Smooth muscle cell of the brain vasculature (primary cell): ENCODE measurements at places on chromosomes 4 and X.

DNA sequence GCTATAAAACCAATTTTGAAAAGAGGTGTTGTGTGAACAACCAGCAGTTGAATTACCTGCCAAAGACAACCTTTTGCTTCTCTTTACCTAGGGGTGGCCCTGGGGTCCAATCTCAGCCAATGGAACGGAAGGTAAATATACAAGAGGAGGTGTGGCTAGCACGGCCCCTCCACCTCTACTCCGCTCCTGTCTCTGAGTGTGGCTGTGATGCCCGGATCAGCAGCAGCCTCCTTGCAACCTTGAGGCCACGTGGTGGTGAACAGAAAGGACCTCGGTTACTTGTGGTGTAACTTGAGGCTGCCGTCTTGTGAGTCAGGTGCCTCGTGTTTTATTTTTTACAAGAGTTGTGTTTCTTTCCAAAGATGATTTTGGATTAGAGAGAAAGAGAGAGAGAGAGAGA is 121.5 kb upstream of the PPP2R3B start:
- DNase-seq = no peak

GRCh38 chr4:140809676-140810075 is 53.5 kb upstream of the TBC1D9 start:
- no peak for DNase-seq

GRCh38 chrX:41353985-41354384 is 20.0 kb downstream of the DDX3X start:
- DNase-seq = no peak

DNA sequence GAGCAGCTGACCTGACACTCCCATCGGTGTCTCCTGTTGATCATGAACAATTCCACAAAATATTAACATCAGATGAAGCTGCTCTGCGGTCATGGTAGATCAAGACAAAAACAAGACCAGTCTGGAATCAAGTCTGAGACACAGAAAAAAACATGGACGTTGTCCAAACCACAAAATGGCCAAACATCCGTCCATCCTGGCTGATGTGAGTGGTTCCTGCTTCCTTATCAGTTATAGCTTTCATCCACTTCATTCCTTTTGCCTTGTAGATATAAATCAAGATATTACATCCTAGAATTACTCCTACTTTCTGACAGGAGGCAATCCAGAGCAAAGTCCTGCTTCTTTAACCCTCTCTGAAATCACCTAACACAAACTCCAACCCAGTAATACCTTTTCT is 28.8 kb upstream of the PCSK1N start:
- DNase-seq = no peak

DNA sequence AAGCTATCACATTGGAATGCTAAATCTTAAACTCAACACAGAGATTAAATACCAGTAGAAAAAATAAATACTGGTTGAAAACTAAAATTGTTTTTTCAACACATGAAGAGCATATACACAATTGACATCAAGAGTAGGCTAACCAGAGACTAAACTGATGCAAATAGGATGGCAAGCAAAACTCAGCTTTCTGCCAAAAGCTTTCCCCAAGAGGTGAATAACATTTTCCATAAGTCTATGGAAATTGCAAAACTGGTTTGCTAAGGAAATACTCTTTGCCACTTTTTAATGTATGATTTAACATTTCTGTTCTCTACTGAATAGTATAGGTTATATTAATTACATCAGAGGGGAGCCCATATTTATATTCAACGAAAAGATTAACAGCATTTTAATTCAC is 23.8 kb downstream of the IQCM start:
- no peak for DNase-seq

DNA sequence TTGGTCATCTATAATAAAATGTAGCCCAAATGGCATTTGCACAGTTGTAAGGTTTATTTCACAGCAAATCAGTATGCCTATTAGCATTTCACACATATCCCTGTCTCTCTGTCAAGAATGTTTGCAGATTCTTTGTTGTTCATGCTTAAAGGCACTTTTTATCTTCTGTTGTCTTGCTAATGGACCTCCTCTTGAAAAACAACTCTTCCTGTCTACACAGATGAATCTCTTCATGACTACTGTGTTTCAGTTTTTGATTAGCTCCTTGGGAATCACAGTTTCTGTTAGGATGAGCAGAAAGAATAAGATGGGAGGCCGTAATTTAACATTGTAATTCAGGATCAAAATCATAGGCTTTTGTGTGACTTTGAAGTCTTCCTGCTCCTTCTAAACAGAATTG is 35.5 kb upstream of the SLC4A4 start:
- DNase-seq = no peak

DNA sequence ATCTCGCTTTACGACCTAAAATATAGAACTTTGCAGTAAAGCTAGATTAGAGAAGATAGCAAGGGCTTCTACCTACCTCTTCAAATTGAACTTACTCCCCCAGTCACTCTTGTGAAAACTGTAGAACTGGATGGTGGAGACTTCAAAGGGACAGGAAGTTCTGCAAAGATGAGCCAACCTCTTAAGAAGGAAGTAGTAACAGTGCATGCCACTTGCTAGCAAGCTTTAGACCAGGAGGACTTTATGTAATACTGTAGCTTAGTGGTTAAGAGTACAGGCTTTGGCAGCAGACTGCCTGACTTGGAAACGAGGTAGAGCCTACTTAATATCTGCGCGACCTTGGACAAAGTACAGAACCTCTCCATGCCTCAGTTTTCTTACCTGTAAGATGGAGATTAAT is 27.5 kb upstream of the VBP1 start:
- no peak for DNase-seq

DNA sequence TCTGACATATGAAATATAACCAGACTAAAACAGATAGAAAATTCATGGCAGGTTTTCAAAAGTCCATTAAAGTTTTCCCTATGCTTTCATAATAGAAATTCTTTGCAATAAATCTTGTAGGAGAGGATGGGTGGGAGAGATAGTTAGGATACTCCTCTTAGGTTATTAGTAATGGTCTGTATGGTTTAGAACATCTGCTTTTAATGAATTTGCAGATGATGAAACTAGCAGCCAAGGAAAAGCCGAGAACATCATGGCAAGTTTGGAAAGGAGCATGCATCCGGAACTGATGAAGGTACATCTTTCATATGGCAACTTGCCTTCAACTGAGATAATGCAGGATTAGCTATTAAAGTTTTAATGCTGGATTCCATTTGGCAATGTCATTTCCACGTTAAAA is 70.7 kb downstream of the DOCK11 start:
- DNase-seq = no peak

DNA sequence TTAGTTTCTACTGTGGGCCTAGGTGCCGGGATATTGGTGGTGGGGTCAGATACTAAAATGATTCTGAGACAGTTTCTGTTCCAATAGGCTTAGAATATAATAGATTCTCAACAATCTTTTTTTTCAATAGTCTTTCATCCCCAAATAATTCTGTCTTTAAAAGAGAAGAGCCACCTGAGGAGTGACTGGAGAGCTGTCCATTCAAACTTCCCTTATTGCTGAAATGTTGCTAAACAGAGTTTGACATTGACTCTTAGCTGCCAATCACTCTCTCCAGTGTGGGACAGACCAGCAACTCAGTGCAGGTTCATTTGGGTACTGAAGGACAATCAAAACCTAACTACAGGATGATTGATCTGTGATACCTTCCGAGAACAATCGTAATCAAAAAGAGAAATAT is 12.4 kb upstream of the ADH7 start:
- no peak for DNase-seq

DNA sequence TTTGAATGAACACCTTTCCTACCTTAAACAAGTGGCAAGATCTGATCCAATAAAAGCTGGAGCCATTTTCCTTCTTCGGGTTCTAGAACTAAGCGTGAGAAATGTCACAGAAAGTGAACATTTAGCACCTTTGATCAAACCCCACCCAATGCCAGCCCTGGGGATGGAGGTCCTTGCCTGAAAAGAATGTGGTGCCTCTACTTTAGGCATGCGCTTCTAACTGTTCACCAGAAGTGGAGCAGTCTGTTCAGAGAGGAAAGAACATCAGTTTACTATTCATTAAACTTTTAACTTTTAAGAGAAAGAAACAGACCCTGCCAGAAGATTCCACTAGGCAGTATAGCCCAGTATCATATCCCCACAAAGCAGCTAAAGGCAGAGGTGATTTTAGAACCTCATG is 75.9 kb downstream of the INTS12 start:
- DNase-seq = no peak

- no peak for DNase-seq
Observed at GRCh38 chr4:131098976-131099375, 2003.0 kb downstream of the C4orf33 start.

DNA sequence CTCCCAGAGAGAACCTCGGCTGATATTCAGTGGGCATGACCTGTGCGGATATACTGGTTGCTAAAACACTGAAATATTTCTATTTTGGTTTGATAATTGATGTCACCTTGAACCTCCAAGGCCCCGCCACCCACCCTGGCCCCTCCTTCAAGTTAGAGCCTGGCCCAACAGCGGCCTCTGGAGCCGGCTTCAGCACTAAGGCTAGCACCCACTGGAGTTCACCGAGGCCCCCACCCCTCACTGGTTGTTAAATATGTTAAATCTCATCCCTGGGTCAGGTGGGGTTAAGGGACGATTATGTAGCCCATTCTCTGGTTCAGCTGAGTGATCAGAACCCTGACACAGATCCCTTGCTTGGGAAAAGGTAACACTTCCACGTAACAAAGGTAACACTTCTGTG is 24.3 kb downstream of the SEL1L3 start:
- no peak for DNase-seq

- no peak for DNase-seq
Observed at GRCh38 chr4:5003372-5003857, 15.8 kb downstream of the CYTL1 start.

GRCh38 chrX:74450803-74451449 is 29.6 kb downstream of the SLC16A2 start:
- peak; percentile 40 for DNase-seq

- no peak for DNase-seq
Observed at GRCh38 chrX:154540897-154541535, 5.6 kb downstream of the G6PD start.

GRCh38 chr4:15926486-15926885 is 12.1 kb downstream of the FGFBP1 start:
- no peak for DNase-seq

GRCh38 chrX:48938721-48939425 is 18.5 kb downstream of the OTUD5 start:
- no peak for DNase-seq

GRCh38 chr4:57117491-57117890 is 7.3 kb upstream of the IGFBP7 start:
- DNase-seq = no peak

- no peak for DNase-seq
Observed at GRCh38 chr4:140943486-140944198, 187.5 kb upstream of the TBC1D9 start.

- DNase-seq = no peak
Observed at GRCh38 chr4:122921971-122922876, at the start of gene NUDT6. Gene NUDT6, minus strand, starts transcription at chr4:122922597. Its CDS starts 25 bp downstream, at chr4:122922572.

DNA sequence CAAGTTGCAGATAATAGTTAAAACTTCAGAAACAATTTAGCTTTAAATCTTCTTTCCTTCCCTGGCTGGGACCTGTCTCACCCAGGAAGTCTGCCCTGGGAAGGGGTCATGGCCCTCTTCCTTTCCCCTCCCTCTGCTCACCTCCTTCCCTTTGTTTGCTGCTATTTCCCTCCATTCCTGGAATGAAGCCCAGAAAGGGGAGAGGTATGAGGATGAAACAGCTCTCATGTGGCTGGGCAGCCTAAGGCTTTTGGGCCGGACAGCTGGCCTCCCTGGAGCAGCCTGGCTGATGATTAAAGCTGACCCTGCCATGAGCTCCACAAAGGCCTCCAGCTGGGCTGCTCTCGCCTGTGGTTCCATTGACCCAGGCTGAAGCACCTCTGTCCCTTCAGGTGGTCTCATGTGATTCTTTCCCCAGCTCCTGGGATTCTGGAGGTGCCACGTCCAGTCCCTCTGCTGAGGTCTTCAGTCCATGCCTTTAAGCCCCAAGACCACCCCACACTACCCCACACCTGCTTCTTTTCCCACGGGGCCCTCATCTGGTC is 202.1 kb downstream of the PTTG2 start:
- DNase-seq = peak; percentile 80

DNA sequence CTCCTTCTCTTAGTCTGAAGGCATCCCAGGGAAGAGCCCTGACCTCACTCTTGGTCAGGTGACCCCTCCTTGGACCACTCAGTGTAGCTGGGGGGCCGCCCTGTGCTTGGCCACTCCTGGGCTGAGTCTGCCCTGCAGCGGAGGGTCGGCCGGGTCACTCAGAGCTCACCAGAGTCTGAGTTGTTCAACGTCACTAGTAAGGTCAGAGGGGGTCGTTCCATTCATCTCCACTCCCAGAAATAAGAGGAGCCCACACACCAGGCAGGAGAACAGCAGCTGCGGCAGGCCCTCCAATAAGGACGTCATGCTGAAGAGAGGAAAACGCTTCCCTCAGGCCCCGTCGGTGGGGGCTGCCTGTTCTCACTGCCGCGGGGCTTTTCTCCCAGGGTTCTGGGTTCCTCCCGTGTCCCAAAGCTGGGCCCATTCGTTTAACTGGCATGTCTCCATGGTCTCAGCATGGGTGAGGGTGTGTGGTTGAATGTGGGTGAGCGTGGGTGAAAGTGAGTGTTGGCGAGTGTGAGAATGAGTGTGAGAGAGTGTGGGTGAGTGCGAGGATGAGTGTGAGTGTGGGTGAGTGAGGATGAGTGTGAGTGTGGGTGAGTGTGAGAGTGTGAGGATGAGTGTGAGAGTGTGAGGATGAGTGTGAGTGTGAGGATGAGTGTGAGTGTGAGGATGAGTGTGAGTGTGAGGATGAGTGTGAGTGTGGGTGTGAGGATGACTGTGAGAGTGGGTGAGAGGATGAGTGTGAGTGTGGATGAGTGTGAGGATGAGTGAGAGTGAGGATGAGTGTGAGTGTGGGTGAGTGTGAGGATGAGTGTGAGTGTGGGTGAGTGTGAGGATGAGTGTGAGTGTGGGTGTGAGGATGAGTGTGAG is 47.7 kb downstream of the ING2 start:
- no peak for DNase-seq

GRCh38 chr4:131426023-131426758 is 1722.9 kb upstream of the PCDH10 start:
- DNase-seq = no peak

DNA sequence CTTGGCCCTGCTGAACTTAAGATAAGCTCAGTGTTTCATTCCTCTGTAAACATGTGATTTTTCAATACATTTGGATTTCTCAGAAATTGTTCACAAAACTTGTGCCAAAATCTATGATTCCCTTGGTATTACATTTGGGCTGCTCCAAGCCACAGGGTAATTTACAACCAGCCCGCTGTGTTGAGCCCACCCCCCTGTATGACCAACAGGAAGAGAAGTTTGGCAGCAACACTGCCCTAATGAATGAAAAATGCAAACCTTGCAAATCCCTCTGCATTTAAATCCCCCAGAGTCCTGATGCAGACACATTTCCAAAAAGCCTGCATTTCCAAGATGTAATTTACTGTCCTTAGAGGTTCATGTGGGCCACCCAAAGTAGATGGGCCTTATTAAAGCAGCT is 34.1 kb upstream of the GAB1 start:
- no peak for DNase-seq

- DNase-seq = no peak
Observed at GRCh38 chr4:5160668-5161067, 109.4 kb downstream of the STK32B start.

- DNase-seq = no peak
Observed at GRCh38 chr4:185424905-185425646, 688 bp downstream of the UFSP2 start.

- DNase-seq = no peak
Observed at GRCh38 chr4:169103966-169104412, 93.9 kb upstream of the CBR4 start.
